ENCODE measurements at places on chromosomes 12 and 14.

- H3K4me1 ChIP-seq = peaks cover 9% of the 10 kb centered on the region
- no peak overlapping the region for H3K27ac ChIP-seq
Measured at GRCh38 chr14:105529319-105529568, 2.9 kb downstream of the TMEM121 start.

- peaks cover 13% of the 10 kb centered on the region for H3K36me3 ChIP-seq
- H3K4me1 ChIP-seq = peaks cover 8% of the 10 kb centered on the region
- no peaks in the 10 kb centered on the region for H3K27me3 ChIP-seq
- no peak overlapping the region for H3K27ac ChIP-seq
Measured at GRCh38 chr14:73945159-73945670, 4.7 kb downstream of the FAM161B start.

- H3K27me3 ChIP-seq = peaks cover 22% of the 10 kb centered on the region
- H3K36me3 ChIP-seq = no peaks in the 10 kb centered on the region
- no peak overlapping the region for H3K27ac ChIP-seq
- DNase-seq = no peak
- H3K4me1 ChIP-seq = peaks cover 2% of the 10 kb centered on the region
- H3K4me3 ChIP-seq = no peak overlapping the region
Measured at GRCh38 chr14:80977221-80977620, 21.8 kb downstream of the TSHR start.

GRCh38 chr14:71597287-71597920, 334.8 kb upstream of the RGS6 start:
- peaks cover 4% of the 10 kb centered on the region for H3K4me1 ChIP-seq
- no peak overlapping the region for H3K27ac ChIP-seq
- no peaks in the 10 kb centered on the region for H3K27me3 ChIP-seq

- no peaks in the 10 kb centered on the region for H3K36me3 ChIP-seq
- peak overlapping the region; percentile 55 for H3K4me3 ChIP-seq
- no peak for DNase-seq
- H3K27me3 ChIP-seq = peaks cover 7% of the 10 kb centered on the region
Measured at GRCh38 chr12:48197549-48197970, 5.5 kb downstream of the OR10AD1 start.

DNA sequence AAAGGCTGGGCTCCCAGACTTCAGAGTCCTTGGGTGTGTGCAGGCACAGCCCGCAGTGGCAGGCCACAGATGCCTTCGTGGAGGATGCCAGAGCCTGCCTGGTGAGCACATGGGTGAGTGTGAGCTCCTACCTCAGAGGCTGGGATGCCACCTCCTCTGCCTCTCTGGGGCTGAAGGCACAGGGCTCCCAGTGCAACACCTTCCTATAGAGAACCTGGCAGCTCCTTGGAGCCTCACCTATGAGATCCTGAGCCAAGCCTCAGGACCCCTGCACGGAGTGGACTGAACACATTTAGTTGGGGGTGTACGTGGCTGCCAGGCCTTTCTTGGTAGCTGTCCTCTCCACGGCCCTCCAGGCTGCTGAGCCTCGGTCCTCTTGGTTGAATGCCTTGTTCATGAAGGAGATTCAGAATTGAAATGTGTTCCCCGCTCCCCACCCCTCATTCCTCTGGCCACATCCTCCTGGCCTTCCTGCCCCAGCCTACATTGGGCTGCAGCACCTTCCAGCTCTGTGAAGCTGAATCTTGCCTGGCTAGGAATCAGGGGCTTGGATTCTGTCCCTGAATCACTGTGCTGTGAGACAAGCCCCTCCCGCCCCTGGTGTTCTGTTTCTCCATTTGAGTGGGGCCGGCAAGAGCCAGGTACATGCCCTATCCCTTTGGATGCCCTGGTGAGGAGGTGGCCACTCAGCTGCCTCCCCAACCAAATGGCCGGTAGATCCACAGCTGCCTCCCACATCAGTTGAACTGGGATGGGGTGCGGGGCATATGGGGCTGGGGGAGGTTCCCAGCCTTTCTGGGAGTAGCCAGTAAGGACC, 38.7 kb upstream of the TRAF3 start:
- no peaks in the 10 kb centered on the region for H3K27me3 ChIP-seq
- H3K27ac ChIP-seq = no peak overlapping the region
- DNase-seq = no peak
- peaks cover 5% of the 10 kb centered on the region for H3K36me3 ChIP-seq
- no peaks in the 10 kb centered on the region for H3K4me1 ChIP-seq

DNA sequence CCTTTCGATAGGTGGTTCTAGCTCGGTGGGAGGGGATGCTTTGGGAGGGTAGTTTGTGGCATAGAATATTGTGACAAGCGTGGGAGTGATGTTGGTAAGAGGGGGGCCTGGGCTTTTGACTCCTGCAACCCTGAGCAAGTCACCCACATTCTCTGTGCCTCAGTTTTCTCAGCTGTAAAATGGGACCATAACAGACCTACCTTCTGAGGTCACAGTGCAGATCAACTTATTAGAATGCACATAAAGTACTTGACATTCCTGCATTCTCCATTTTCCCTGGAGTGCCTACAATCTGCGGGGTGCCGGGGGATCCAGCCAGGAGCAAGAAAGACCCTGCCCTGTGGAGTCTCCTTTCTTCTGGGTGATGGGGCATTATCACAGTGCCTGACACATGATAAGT, 63.2 kb downstream of the SLC24A4 start:
- DNase-seq = no peak
- peaks cover 46% of the 10 kb centered on the region for H3K27me3 ChIP-seq
- H3K4me1 ChIP-seq = no peaks in the 10 kb centered on the region
- H3K27ac ChIP-seq = no peak overlapping the region
- H3K4me3 ChIP-seq = no peak overlapping the region
- no peaks in the 10 kb centered on the region for H3K36me3 ChIP-seq

DNA sequence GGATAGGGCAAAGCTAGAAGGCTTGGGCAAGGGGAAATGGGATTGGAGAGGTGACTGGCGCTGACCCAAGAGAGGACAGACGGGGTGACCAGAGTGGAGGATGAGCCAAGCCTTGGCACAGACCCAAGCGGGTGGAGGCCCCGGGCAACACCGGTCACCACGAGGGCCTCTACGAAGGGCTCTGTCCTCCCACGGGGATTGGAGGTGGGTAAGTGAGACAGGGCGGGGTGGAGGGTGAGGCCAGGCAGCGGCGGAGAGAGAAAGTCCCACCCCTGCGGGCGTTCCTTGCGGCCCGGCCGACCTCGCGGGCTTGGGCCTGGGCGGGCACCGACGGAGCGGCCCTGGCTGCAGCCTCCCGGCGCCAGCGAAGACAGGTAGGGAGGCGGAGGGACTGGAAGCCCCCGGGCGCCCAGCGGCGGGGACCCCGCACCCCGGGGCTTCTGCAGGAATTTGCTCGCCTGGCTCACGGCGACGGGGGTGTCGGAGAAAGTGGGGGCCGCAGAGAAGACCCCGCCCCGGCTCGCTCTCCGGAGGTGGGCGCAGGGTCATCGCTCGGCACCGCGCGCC, at the start of gene PAPLN:
TSS of gene PAPLN (plus strand) at position 288 of the 567 bp plus-strand sequence. CDS start 2,273 bp downstream, outside the sequence.
- no peak within 1 kb of the TSS for H3K4me3 ChIP-seq

GRCh38 chr14:95229749-95230148, 72.4 kb upstream of the DICER1 start:
- no peaks in the 10 kb centered on the region for H3K27me3 ChIP-seq
- peaks cover 2% of the 10 kb centered on the region for H3K4me1 ChIP-seq
- no peak overlapping the region for H3K4me3 ChIP-seq
- H3K36me3 ChIP-seq = no peaks in the 10 kb centered on the region
- no peak overlapping the region for H3K27ac ChIP-seq

DNA sequence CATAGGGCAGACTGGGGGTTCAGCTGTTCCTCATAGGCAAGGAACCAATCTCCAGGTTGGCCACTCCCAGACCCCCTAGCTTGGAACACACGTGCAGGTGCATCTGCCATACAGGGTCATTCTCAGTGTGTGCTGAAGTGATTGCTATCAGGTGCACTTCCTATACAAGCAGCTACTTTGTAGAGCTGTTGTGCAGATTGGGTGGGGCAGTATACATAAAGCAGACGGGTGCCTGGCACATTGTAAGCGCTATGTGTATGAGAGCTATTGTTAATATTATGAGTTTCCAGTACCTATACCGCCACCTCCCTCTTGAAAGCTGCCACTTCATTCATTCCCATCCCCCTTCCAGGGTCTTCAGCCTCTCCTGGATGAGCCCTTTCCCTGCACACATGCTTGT, 17.3 kb downstream of the IRF2BPL start:
- peaks cover 5% of the 10 kb centered on the region for H3K27me3 ChIP-seq
- no peak overlapping the region for H3K4me3 ChIP-seq
- no peak overlapping the region for H3K27ac ChIP-seq
- no peaks in the 10 kb centered on the region for H3K36me3 ChIP-seq

DNA sequence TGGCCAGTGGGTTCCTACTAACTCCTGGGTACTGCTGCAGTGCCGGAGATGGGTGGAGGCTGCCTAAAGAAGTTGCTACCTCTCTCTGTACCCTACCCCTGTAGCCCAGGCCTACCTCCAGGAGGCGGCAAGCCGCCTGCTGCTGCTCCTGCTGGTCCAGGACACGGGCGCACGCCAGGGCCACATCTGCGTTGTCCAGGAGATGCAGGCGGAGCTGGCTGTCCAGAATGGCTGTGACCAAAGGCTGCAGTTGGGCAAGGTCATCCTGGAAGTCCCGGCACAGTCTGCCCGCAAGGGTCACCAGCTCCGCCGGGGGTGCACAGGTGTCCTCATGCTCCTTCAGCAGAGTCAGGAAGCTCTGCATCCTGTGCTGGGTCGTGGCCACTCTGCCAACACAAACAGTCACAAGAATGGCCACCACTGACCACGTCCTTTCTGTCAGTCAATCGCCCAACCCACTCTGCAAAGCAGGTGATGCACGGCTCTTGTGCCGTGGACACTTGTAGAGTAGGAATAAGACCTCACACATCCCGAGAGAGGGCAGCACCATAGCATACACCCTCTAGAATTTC, 1.6 kb downstream of the ANHX start:
- no peaks in the 10 kb centered on the region for H3K36me3 ChIP-seq
- no peaks in the 10 kb centered on the region for H3K4me1 ChIP-seq
- no peak overlapping the region for H3K27ac ChIP-seq
- H3K27me3 ChIP-seq = no peaks in the 10 kb centered on the region
- DNase-seq = no peak

DNA sequence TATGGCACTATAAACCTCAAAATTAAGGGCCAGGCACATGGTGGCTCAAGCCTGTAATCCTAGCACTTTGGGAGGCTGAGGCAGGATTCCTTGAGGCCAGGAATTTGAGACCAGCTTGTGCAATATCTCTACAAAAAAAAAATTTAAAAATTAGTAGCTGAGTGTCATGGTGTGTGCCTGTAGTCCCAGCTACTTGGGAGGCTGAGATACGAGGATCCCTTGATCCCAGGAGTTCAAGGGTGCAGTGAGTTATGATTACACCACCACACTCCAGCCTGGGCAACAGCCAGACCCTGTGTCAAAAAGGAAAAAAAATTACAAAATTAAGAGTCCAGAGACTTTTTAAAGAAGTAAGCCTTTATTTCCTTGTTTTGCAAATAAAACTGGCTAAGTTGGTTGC, 1.8 kb upstream of the GCN1 start:
- no peak for DNase-seq
- H3K36me3 ChIP-seq = peaks cover 39% of the 10 kb centered on the region
- H3K4me1 ChIP-seq = peaks cover 10% of the 10 kb centered on the region
- no peak overlapping the region for H3K27ac ChIP-seq
- H3K4me3 ChIP-seq = no peak overlapping the region
- H3K27me3 ChIP-seq = no peaks in the 10 kb centered on the region

- H3K4me3 ChIP-seq = no peak overlapping the region
- no peaks in the 10 kb centered on the region for H3K36me3 ChIP-seq
- peaks cover 6% of the 10 kb centered on the region for H3K27me3 ChIP-seq
- no peaks in the 10 kb centered on the region for H3K4me1 ChIP-seq
- H3K27ac ChIP-seq = no peak overlapping the region
Measured at GRCh38 chr12:95949477-95950206, 6.5 kb downstream of the AMDHD1 start.
